Breast epithelium (tissue), 4 donors: ENCODE measurements at places on chromosomes 13 and 19. TPM values are rescaled to one million over a fixed set of nuclear protein-coding genes. Genes with fewer than 3 reads are reported as not detected.

- no peak for DNase-seq
Observed at GRCh38 chr13:113169277-113170272, 11.1 kb downstream of the PROZ start.

DNA sequence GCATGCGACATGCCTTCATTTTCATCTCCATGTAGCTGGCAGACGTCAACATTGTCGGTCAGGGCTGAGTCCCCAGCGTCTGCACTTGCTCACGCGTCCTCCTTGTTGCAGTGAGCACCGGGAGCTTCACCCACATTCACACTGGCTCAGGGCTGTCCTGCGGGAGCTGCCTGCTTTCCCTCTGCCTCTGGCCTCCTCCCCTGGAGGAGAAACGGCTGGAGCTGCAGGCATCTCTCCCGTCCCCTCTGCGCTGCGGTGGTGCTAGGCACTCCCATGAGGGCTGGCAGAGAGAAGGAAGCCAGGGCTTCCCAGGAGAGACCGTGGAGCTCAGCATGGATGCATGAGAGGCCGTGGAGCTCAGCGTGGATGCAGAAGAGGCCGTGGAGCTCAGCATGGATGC, 18.4 kb upstream of the TMEM255B start:
- DNase-seq: no peak

Gene RFPL4A
- total RNA-seq: not detected

DNA sequence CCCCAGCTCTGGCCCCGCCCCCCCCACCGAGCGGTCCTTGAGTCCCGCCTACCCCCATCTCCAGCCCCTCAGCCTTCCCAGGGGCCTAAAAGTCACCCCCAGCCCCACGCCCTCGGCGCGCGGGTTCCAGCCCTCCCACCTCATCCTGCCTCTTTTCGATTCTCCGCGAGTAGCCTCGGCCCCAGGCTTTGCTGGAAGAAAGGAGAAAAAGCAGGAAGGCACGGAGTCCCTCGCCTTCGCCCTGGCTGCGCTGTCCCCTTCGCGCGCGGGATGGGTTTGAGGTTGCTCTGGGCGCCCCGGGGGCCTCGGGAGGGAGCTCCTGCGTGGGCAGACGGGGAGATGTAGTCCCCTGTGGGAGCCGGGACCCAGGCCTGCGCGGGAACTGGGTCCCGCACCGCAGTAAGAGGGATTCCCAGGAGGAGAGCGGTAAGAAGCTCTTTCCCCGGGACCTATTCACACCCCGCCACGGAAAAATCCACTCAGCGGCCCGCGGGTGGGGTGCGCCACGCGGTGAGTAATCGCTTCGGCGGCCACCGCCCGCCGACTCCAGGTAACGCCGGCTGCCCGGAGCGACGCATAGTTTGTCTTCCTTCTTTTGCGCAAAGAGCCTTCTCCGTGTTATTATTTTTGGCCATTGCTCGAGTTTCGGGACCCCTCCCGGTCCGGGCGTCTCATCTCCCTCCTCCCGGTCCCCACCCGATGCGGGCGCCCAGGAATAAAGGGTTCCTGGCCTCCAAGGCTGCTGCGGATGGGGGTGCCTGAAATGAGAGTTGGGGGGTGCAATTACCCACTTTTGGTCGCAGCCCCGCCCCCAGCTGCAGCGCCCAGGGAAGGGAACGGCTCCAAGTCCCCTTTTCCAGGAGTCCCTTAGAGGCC, 865 bp upstream of the CRLF1 start:
- DNase-seq: no peak

Gene ITGBL1
- total RNA-seq: 18.6 TPM

GRCh38 chr13:105259426-105259825, 1276.0 kb downstream of the EFNB2 start:
- no peak for DNase-seq

Gene LIN7B
- 8.5 TPM for total RNA-seq

DNA sequence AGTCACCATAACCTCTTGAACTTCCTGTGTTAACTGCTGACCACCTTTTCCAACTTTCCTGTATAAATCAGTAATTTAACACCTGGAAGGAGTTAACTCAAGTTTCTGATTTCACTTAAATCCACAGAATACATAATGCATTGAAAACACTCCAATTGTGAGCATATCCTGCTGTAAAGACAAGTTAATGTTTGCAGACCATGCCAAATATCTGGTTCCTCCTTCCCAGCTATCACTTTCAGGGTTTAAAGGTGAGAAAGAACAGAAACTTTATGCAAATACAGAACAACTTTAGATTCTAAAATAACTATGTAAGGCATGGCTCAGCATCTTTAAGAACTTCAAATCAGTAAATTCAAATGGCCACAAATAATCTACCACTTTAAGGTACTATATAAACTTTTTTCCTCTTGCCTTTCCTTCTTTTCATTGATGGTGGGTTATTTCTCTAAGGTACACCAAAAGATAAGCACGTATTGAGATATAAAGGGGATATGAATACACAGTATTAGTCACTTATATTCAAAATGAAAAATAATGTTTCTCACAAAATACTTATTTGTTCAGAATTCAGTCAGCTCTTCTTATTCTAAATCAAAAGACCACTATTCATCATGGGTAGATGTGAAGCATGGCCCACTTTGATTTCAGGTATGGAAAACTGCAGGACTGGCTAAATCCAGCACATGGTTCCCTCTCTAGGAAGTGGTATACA, 6.6 kb upstream of the TPTE2 start:
- no peak for DNase-seq

Gene KCNRG
- 2.6 TPM for total RNA-seq

- DNase-seq: no peak
Observed at GRCh38 chr13:20544201-20544923, 18.7 kb upstream of the CRYL1 start.

DNA sequence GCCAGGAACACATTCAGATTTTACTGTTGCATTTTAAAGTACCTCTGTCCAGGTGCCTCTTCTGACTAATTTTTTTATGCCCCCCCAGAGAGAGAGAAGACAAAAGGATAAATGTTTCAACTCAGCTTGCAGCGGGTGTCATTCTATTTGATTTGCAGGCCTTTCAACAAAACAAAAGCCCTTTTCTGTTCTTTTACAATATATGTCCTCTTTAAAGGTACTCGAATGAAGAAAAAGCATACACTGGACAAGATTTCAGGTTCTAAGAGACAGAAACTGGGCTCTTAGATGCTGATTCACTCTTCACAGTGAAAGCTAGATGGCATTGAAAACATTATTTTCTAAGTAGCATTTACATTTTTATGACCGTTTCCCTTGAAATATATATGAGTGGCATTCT, 2.9 kb upstream of the FRY start:
- DNase-seq: no peak

GRCh38 chr19:51296336-51297093, 14.9 kb upstream of the IGLON5 start:
- DNase-seq: no peak

GRCh38 chr13:34152996-34153395, 335.0 kb downstream of the RFC3 start:
- DNase-seq: no peak

- no peak for DNase-seq
Observed at GRCh38 chr19:8158411-8159074, 9.2 kb upstream of the FBN3 start.

GRCh38 chr13:98813993-98814392, 61.5 kb upstream of the SLC15A1 start:
- no peak for DNase-seq

Gene ZNF835
- total RNA-seq: 3.6 TPM

Gene PPFIA3
- 3.4 TPM for total RNA-seq

Gene COX7A1
- total RNA-seq: 69.3 TPM

Gene CYP2A6
- not detected for total RNA-seq
